ENCODE measurements at places on chromosomes 12 and 14.

- no peak for DNase-seq
These were observed 224.5 kb downstream of the VRK1 start for GRCh38 chr14:97021571-97022168.

DNA sequence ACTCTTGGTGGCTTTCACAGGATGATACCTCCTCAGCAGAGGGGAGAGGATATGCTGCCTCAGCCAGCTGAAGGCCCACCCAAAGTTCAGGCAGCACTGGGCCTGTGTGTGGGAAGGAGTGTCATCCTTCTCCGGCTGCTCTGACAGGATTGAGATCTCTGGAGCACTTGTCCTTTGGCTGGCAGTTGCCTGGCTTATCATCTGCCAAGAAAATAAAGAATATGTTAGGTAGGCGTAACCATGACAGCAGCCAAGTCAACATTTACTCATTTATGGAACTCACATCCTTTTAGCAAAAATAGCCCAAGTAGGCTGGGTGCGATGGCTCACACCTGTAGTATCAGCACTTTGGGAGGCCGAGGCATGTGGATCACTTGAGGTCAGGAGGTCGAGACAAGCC is 68.5 kb downstream of the PPFIBP1 start:
- DNase-seq = no peak

DNA sequence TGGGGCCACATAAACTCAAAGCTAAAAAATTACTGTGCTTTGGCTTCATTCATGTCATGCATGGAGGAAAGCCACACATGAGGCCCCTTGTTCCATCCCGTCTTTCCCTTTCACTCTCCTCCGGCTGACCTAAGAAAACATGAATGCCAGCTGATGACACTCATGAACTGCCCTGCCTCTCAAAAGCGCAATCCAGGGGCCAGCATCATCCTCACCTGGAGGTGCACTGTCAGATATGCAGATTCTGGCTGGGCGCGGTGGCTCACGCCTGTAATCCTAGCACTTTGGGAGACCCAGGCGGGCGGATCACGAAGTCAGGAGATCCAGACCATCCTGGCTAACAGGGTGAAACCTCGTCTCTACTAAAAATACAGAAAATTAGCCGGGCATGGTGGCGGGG is 116.1 kb upstream of the FOXN3 start:
- no peak for DNase-seq

GRCh38 chr12:111578971-111579340 is 20.2 kb downstream of the ATXN2 start:
- DNase-seq = no peak

GRCh38 chr12:67968321-67968720 is 20.9 kb upstream of the IFNG-AS1 start:
- no peak for DNase-seq

DNA sequence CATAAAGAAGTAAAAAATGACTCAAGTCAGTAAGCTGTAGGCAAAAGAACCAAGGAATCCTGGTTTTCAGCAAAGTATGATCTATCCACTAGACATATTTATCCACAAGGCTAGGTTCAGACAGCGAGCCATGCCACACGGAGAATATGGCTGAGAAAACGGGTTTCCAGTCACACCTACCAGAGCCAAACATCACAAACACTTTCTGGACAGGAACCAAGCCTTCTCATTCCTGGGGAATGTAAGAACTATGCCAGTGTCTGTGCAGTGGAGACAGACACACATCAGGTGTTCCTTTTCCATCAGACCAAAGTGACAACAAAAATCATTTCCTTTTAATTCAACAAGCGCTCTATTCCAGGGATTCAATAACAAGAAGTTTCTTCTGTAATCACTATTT is 41.1 kb downstream of the AREL1 start:
- DNase-seq = no peak

GRCh38 chr12:21416511-21417121 is 20.8 kb upstream of the PYROXD1 start:
- DNase-seq = no peak

DNA sequence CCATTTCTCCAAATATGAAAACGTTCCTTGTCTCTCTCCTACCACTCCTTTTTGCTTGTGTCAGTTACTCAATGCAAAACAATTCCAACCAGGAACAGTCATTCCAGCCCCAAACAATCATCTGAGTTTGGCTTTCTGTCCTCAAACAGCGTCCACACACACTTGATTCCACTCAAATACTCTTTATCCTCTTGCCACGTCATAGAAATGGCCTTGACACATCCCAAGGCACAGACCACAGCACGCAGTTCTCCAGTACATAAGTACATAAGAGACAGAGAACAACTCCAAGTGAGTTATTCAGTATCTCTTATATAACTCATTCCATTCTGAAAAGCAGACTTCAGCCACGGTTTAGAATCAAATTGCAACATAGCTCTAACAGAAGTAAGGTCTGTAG is 299.2 kb downstream of the RPS29 start:
- no peak for DNase-seq

DNA sequence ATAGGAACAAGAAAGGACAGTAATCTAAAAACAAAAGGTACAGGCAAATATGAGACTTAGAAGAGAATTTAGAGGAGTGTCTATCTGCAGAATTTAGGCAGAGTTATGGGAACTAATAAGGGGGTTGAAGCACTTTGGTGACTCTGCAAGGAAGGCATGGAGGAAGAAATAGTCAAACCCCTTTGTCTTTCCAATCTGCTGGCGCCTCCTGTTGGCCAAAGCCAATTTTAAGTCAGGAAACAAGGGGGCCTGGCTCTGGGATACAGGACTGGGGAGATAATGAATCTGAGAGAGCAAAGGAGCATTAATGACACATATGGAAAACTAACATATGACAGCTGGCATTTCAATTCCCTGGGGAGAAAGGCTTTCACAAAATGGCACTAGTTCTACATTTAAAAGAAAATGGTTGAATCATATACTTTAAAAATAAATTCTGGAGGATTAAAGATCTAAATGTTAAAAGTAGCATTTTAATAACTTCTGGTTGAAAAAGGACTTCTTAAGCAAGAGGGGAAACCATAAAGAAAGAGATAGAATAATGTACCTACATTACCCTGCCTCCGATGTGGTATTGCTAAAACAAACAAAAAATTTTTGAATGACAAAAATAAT is 48.5 kb upstream of the CSRP2 start:
- no peak for DNase-seq

DNA sequence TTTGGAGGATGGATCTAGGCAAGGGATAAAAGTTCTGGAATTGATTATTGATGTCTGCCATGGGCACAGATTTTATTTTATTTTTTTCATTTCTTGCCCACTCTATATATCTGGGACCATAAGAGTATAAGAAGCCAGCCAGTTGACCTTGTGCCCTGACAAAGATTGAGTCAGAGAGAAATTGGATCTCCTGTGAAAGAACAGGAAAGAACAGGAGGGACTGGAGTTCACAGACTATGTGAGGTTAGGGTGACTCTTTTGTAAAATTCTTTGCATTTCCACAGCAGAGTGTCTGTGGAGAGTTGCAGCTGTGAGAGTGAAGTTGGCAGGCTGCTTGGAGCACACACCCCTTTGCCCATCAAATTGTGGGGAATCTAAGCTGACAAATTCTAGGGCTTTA is 358.4 kb upstream of the TBX3 start:
- DNase-seq = no peak

- no peak for DNase-seq
These were observed 15.6 kb downstream of the ZBTB42 start for GRCh38 chr14:104816616-104816884.

- DNase-seq = no peak
These were observed 72.4 kb upstream of the CISTR start for GRCh38 chr12:53824001-53824712.

DNA sequence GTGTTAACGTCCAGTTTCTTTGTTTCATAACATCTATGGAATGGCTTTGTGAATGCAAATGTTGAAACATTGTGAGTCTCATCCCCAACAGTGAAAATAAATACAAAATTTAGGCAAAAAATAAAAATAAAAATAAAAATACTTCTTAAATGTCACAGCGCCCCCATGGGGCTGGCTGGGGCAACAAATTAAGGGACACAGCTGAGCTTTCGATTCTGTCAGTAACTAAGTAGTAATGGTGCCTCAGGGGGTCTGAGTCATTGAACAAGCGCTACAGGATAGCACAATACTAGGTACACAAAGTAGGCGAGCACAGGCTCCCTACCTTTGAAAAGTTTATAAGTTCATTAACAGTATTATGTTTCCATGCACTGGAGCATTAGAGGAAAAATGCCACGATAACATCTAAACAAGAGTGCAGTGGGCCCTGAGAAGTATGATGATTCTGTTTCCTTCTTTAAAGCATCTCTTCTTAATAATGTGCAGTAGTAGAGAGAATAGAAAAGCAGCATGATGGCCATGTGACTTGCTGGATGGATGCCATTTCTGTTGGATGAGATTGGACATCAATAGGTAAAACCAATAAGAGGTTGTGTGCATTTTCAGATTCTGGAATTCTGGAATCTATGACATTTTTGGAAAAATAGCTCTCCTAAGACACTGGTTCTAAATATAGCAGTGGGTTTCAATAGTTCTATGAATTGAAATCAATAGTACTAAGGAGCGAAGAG is 667.2 kb downstream of the DIO2 start:
- no peak for DNase-seq

- DNase-seq = no peak
These were observed 76.3 kb downstream of the CCDC88C start for GRCh38 chr14:91341334-91341733.

- no peak for DNase-seq
These were observed 183.9 kb downstream of the PIWIL1 start for GRCh38 chr12:130521375-130522124.

- DNase-seq = no peak
These were observed 22.7 kb downstream of the HIF1A start for GRCh38 chr14:61718039-61718438.
